Activated gamma-delta T cell treated with anti-CD3 and anti-CD28 coated beads, Interleukin-2, amount 50 U/mL, for 16 hours (primary cell): ENCODE measurements at places on chromosomes 2 and 18.

GRCh38 chr2:236117861-236118269, 50.3 kb downstream of the GBX2 start:
- DNase-seq, result no peak

DNA sequence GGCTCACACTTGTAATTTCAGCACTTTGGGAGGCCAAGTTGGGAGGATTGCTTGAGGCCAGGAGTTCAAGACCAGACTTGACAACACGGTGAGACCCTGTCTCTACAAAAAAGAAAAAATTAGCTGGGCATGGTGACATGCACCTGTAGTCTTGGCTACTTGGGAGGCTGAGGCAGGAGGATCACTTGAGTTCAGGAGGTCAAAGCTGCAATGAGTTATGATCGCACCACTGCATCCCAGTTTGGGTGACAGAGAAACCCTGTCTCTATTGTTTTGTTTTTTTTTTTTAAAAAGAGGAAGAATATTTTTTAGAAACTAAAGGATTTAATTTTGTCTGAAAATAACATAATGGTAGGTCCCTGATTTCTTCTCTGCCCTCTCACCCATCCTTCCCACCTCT, 79.4 kb upstream of the TMEM200C start:
- DNase-seq, result no peak

DNA sequence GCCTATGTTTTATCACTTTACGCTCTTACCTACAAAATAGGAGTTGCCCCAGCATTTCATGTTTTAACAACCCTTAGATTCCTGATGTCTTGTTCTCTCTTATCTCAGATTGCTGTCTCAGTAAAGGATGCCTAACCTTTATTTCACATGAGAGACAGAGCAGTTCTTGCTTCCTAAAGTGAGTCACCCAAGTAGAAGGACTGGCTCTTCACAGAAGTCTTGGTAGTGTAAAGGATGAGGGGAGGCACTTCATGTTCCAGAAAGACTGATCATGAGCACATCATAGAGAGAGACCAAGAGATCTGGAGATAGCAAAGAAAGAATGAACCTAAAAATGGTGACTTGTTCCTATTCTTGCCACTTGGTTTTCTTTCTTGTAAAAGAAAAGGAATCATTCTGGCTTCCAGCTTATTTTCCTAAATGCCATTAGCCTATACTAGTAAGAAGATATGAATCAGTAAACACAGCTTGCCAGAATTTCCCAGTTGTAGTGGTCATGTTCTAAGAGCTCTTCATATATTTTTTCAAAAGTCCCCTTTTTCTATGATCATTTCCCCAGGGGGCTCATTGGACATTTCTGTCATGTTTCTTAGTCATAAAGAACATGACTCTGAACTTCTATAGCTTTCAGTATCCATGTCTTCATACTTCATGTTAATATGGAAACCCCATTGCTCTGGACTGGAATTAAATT, 54.9 kb downstream of the MAPRE2 start:
- no peak for DNase-seq

GRCh38 chr2:74137651-74138599, 9.8 kb downstream of the BOLA3 start:
- no peak for DNase-seq

GRCh38 chr2:175030380-175031271, 25.4 kb upstream of the CHN1 start:
- DNase-seq, result no peak

DNA sequence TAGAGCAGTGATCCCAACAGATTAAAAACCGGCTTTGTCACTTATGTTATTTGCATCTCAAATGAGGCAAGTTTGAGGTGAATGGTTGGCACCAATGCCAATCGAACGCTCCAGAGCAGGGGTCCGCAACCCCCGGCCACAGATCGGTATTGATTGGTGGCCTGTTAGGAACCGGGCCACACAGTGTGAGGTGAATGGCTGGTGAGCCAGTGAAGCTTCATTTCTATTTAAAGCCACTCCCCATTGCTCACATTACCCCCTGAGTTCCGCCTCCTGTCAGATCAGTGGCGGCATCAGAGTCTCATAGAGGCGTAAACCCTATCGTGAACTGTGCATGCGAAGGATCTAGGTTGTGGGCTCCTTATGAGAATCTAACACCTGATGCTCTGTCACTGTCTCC, 132.0 kb downstream of the TMEM182 start:
- no peak for DNase-seq

DNA sequence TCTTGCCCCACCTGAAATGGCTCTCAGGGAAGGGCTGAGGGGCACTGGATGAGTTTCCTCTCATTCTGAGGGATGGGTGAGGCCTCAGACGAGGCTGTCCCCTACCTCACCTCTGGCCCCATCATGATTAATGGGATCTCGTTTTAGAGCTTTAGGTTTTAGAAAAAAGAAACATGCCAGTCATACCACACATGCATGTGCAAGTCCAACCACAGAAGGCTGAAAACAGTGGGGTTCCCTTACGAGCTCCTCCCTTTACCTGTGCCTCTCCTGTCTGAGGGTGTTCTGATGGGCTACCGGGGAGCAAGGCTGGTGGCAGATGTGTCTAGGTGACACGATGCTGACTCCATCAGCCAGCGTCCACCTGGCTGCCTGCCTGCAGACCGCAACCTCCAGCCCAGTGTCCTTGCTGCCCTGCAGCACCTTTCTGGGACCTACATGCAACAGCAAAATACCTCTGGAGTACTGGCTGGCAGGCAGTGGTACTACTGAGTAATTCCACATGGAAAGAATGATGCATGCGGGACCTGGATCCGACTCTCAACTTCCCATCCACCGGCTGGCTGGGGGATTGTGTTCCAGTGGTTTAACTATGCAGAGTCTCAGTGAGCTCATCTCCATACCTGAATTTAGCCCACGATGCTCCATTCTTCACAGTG, 9.1 kb upstream of the LYPD6B start:
- no peak for DNase-seq

GRCh38 chr2:30950339-30950738, 143.1 kb upstream of the CAPN13 start:
- no peak for DNase-seq

GRCh38 chr2:114472246-114472645, 29.8 kb downstream of the DPP10 start:
- DNase-seq, result no peak

DNA sequence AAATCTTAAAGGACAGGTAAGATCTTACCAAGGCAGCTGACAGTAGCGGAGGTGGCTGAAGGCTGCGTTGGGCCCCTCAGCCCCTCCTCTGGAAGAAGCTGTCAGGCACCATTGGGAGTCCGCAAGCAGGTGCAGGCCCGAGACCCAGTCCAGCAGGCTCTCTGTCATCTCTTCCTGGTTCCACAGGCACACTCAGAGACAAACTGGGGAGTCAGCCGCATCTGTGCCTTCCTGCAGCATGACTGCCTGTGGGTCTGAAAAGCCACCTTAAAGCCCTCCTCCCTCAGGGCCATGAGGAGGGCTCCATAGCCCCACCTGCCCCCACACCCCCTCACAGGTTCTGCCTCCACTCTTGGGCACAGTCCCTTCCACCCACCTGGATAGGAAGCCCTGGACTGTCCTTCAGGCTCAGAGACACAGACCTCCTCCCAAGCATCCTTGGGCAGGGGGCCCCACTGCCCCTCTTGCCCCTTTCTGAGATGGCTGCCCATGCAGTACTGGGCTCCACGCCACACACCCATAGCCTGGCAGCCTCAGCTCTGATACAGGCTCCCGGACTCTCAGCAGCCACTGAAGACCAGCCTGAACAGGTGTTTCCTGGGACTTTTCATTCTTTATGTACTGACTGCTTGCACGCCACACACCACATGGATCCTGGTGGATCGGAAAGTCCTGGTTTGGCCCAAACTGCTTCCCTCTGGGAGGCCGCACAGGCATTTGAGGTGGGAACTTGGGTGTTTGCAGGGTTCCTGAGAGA, 239.8 kb downstream of the SEPTIN10 start:
- DNase-seq, result no peak

DNA sequence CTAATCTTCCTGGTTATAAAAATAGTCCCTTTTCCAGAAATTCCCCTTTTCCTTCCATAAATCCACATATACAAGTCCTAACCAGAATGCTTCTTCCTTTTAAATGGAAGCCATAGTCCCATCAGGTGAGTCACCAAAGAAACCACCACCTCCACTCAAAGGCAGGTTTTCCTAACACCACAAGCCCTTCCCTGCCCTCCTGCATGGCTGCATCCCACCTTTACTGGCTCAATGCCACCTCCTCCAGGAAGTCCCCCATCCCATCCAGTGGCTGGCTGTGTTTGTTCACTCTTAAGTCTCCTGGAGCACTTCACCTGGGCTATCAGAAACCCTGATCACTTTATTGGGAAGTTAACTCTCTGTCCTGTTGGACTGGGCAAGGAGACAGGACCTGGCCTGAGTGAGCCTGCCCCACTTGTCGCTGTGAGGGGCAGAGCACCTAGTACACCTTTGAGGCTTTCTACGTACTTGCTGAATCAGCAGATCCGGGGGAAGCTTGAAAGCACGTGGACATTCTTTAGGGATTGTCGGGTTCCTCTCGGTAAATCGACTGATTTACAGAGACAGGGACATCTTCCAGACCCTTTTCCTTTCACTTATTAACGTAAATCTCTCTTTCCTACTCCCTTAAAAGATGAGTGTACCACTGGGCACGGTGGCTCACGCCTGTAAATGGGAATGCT, 71.0 kb downstream of the NGEF start:
- DNase-seq, result no peak

- no peak for DNase-seq
These were observed 82.5 kb upstream of the STPG4 start for GRCh38 chr2:47237375-47238334.

- no peak for DNase-seq
These were observed 38.1 kb downstream of the SCN2A start for GRCh38 chr2:165277295-165277694.

GRCh38 chr2:11658208-11659114, 11.5 kb downstream of the NTSR2 start:
- DNase-seq, result no peak

DNA sequence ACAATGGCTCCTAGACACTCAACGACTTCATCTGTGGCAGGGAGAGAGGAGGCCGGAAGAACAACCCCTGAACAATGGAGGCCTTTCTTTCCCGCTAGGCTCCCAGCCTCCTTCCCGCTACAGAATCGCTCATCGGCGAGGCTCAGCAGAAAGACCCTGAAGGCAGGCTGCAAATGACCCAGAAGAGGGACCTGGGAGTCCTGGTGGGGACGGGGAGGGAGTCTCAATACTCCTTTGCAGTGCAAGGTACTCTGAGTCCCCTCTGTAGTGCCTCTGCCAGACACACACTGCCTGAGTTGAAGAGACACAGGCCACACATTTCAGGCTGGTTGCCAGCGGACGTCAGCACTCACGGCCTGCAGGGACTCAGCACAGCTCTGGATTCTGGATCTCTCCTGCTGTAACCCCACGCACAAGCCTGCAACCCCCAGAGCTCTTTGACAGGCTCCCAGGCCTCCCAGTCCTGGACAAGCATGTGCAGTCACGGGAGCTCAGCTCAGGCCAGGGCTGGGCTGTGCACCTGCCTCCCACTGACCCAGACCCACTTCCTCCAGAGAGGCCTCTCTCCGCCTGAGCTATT, 6.1 kb downstream of the GPR17 start:
- DNase-seq, result no peak

DNA sequence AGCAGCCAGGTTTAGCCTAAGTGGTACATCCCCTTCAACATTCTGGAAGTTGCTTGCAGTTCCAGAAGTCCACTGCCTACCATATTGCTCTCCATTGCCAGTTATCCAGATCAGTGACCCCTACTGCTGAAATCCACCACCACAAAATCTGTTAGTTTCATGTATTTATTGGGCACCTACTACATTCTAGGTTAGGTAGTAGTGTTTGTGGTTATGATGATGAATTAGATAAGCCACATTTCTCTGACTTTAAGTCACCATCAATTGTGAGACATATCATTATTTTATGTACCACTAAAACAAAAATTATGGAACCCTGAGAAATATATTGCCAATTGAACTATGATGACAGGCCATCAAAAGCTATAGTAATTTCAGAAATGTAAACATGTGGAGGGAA, 139.5 kb upstream of the PKDCC start:
- no peak for DNase-seq

GRCh38 chr2:106282462-106283170, 88.5 kb upstream of the UXS1 start:
- no peak for DNase-seq

GRCh38 chr2:188931361-188931760, 42.8 kb upstream of the COL3A1 start:
- DNase-seq, result no peak

DNA sequence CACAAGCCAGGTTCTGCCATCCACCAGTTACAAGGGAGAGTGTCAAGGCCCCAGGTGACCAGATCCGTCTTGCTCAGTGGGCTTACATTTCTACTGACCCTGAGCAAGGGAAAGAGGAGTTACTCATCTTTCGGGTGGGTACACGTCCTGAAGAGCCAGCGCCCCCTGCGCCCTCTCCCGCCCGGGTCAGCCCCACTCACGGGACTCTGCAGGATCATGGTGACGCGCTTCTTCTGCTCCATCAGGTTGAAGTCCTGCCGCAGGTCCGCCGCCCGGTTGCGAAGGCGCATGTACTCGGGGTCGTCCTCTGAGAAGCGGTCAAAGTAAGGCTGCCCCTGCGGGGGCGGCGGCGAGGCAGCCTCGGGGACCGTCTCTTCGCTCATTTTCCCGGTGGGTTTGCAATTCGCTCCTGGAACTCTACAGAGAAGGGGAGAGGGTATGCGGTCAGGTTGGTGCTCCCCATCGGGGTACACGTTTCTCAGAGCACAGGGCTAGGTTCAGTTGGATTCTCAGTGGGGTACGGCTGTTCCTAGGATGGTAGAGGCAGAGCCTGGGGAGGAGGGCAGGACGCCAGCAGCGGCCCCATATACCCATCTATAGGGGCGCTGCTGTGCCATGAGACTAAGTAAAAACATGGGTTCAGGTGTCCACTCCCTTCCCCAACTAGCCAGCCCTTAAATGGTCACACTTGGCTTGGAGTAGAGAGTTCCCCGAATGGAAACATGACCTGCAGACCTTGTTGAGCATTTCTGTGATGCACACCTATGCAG, 61.8 kb downstream of the ADD2 start:
- DNase-seq, result no peak

GRCh38 chr2:73021371-73022010, 50.0 kb downstream of the SFXN5 start:
- no peak for DNase-seq

GRCh38 chr2:133780099-133780996, 212.1 kb upstream of the NCKAP5 start:
- no peak for DNase-seq

DNA sequence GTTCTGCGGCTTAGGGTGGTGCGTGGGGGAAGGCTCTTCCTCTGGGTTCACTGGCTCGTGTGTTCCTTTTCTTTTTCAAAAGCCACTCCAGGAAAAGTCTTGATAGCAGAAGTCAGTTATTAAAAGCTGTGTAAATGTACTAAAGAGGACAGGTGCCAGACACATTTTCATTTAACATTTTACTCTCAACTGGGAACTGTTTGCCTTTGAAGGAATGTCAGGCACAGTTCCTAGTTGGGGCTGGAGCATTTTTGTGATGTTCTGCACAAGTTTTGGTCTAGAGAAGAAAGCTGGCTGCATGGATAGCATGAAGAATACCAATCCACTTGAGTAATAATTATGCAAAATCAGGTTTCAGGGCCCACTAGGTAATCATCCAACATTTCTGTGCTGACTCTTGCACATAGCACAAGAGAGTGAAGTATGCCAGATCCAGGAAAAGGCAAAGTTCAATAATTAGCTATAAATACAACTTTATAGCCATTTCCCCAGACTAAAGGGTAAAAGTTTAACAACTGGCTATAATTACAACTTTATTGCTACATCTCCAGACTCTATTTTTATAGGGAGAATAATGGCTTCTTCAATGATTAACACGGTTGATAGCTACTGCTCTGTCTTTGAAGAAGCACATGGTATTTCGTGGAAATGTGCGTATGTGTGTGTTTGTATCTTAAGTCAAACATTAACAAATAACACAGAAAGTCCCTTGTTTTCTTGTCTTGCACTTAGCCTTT, 16.2 kb downstream of the SCYGR8 start:
- no peak for DNase-seq

GRCh38 chr2:45918463-45919159, 267.1 kb downstream of the PRKCE start:
- DNase-seq, result no peak
